ENCODE measurements at places on chromosomes 16 and 17.

GRCh38 chr17:68621065-68621464 is 19.9 kb upstream of the FAM20A start:
- no peak for DNase-seq

DNA sequence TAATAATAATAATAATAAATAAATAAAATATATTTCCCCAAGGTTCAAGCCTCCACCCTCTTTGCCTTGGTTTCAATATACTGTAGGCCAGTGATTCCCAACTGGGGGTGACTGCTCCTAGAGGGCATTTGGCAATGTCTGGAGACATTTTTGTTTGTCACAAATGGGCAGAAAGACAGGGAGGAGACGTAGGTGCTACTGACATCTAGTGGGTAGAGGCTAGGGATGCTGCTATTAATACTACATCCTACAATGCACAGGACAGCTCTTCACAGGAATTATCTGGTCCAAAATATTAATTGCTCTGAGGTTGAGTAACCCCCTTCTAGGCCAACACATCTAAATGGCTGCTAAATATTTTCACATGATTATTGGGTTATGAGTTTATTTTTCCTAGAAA is 12.8 kb upstream of the PRR14 start:
- DNase-seq: no peak

- no peak for DNase-seq
These were observed 20.6 kb downstream of the GLYR1 start for GRCh38 chr16:4826526-4826925.

DNA sequence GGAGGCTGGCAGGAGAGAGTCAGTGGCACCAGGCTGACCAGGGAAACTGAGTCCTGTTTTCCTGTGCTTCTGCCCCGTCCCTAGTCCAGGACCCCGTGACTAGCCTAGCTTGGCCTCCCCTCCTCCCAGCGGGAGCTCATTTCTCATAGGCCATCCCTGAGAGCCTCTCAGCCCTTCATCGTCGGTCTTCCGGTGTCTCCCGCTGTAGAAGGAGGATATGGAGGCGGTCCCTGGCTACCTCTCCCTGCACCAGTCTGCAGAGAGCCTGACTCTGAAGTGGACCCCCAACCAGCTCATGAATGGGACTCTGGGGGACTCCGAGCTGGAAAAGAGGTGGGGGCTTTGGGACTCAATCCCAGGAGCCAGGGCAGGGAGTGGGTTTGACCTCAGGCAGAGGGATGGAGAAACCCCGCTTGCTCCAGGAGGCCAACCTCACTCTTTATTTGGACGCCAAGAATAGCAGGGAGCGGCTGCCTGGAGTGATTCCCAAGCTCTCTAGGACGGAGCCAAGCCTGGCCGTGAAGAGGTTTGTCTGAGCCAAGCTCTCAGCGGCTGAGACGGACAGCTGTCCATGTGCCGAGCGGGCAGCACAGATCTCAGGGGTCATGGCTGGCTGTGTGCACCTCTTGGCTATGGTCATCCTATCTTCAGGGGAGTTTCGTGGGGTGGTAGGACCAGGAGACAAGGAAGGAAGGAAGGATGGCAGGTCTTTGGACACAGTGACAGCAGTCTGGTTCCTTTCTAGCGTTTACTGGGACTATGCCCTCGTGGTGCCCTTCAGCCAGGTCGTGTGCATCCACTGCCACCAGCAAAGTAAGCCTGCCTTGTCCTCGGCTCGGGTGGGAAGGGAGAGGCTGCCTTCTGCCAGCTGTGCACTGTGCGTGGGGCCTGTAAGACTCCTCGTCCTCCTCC is 26.8 kb downstream of the SGSM2 start:
- DNase-seq: no peak

Measured in stimulated activated CD4-positive, alpha-beta T cell treated with anti-CD3 and anti-CD28 coated beads, Interleukin-12 subunit alpha, Interleukin-12 subunit beta, amount 100 ng/mL, for 4 hours (primary cell).